HepG2 (cell line): ENCODE measurements at places on chromosomes 1 and 21.

- no peak for DNase-seq
These were observed 109.6 kb downstream of the TBX19 start for GRCh38 chr1:168390271-168390670.

DNA sequence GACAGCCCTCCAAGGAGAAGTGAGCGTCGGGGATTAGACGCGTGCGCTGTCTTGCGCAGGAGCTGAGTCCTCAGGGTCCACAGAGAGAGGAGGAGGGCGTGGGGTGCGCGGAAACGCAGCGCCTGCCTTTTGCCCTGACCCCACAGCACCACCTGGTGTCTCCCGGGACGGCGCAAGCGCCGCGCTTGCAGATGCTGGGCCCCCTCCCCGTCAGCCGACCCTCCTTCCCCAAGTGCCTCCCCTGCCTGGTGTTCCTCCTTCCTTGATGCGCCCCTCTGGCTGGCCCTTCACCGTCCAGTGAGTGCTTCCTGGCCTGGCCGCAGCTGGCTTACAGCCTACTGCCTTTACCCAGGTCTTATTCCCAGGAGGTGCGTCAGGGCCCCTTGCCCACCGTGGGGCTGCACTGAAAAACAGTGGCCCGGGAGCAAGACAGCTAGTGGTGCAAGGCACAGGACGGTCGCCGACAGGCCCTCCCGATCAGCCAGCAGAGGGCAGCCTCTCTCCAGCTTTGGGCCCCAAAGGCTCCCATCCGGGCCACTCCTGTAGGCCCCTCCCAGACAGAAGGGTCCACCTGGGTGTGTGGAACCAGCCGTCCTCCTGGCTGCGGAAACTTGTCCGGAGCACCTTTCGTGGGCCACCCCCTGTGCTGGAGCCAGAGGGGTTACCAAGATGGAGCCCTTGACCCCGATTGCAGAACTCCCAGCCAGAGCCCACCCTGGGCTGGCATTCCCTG lies 12.9 kb upstream of the PHLDA3 start:
- peak; percentile 73 for DNase-seq

DNA sequence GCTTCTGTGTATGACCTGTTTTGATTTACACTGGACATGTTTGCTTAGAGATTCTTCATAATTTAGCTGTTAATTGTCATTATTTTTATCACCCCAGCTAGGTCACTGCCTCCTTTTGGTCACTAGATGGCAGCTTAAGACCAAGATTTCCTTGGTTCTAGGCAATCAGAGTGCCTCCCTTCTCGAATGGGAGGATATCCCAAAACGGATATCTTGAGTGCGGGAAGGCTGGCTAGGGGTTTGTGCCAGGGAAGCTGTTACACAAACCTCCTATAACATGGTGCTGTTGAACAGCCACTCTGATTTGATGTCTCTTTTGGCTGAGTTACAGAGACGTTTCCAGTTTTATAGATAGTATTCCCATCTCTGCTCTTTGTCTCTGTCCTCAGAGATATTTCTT lies 283.5 kb downstream of the S1PR1 start:
- DNase-seq = peak; percentile 27

GRCh38 chr21:33892853-33893252 lies 22.8 kb downstream of the ATP5PO start:
- DNase-seq = peak; percentile 41

DNA sequence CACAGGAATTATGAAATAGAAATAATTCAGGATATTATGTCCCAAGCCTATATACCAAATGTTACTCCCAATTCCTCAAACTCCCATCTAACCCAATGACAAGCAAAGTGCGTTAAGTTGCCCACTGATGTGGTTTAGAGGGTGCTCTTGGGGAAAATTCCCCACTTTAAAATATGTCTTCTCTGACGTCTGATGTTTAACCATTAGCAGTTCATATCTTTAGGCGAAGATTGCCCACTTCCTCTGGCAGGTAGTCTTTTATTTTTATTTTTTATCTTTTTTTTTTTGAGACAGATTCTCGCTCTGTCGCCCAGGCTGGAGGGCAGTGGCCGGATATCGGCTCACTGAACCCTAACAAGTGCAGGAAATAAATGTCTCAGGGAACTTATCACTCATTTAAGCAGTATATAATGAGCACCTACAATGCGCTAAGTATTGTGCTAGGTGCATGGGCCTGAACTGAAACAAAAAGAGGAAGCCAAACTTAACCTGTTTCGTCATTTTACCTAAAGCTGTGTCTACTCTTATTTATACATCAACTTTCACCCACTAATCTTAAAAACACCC lies 1.3 kb upstream of the LYST start:
- DNase-seq = no peak

GRCh38 chr21:27451116-27451515 lies 484.2 kb upstream of the ADAMTS5 start:
- no peak for DNase-seq

GRCh38 chr21:39110431-39110830 lies 72.8 kb downstream of the PSMG1 start:
- DNase-seq = no peak

- DNase-seq = no peak
These were observed 41.3 kb upstream of the TRIM45 start for GRCh38 chr1:117162816-117163215.

- no peak for DNase-seq
These were observed 41.6 kb upstream of the SLC2A1 start for GRCh38 chr1:43000271-43000670.

DNA sequence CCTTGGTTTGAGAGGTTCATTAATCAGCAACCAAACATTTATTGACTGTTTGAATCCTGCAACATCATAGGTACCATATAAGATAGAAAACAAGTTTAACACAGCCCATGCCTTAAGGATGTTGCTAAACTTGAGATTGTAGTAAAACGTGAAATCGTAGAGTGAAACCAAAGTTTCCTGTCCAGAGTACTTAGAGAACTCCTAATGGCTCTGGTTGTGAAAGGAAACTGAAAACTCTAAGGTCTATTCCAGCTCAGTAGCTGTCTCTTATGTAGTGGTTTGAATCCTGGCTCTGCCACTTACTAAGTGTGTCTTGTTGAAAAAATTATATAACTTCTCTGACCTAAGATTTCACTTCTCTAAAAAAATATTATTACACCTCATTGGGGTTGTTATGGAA lies 310.9 kb downstream of the NTNG1 start:
- DNase-seq = no peak

DNA sequence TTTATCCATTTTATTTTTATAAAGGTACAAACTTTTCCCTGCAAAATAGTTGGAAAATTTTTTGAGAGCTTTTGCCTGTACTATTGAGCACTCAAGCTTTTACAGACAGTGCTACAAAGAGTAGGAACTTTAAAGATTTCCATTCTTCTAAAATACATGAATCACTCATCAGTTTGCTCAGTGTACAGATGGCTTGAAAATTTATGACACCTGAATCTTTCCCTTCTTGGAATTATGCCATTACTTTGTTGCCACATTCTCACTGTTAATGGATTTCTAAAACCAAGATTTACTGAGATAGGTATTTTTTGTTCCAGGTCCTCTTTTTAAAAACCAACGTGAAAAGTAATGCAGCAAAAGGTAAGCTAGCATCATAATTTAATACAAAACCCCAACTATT lies 76.0 kb downstream of the GPATCH2 start:
- no peak for DNase-seq

GRCh38 chr21:43733529-43734071 lies 14.7 kb downstream of the PDXK start:
- no peak for DNase-seq

DNA sequence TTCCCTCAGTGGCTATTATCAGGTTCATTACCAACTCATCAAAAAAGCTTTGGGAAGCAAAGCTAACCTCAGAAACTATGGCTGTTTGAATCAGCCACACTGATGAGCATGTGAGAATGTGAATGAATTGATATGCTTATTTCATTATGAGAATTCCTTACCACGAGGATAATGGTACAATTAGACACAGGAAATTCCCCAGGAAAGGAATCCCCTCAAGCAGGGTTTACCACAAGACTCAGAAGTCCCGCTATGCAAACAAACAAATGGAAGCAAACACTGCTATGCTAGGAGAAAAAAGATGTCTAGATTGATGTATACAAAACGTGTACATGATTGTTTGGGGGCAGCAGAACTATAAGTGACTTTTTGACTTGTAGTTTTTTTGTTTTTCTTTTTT lies 205.0 kb downstream of the HMCN1 start:
- DNase-seq = no peak

- DNase-seq = no peak
These were observed 36.7 kb upstream of the KCNK2 start for GRCh38 chr1:215045698-215046308.

- DNase-seq = no peak
These were observed 256.8 kb upstream of the NCAM2 start for GRCh38 chr21:20741445-20741844.

- no peak for DNase-seq
These were observed 49.0 kb upstream of the ETS2 start for GRCh38 chr21:38756746-38757145.

DNA sequence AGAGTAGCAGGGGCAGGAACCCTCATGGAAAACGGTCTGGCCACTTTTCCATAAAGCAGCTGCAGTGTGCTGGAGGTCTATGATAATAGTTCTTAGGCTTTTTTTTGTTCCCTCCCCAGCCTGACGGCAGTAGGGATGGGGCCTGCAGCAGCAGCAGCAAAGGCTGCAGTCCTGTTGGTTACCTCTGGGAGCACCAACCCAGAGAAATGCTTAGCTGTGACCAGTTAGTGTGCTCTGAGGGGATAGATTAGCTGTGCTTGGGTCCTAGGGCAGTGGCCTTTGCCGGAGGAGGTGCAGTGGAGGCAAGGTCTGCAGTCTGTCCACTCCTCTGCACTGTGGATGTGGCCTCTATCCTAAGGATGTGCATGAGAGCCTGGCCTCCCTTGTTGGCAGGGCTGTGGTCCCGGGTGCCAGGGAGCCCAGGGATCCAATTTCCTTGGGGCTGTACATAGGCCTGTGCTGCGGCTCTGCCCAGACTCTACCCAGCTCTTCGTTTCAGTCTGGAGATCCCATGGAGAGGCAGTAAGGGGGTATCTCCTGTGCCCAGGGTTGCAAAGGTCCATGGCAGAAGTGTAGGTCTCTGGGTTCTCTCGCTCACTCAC lies 322.7 kb downstream of the PTBP2 start:
- DNase-seq = no peak

- peak; percentile 12 for DNase-seq
These were observed 28.0 kb upstream of the PLCH2 start for GRCh38 chr1:2448098-2448445.

GRCh38 chr1:52139817-52140540 lies 1.9 kb upstream of the ZFYVE9 start:
- no peak for DNase-seq

DNA sequence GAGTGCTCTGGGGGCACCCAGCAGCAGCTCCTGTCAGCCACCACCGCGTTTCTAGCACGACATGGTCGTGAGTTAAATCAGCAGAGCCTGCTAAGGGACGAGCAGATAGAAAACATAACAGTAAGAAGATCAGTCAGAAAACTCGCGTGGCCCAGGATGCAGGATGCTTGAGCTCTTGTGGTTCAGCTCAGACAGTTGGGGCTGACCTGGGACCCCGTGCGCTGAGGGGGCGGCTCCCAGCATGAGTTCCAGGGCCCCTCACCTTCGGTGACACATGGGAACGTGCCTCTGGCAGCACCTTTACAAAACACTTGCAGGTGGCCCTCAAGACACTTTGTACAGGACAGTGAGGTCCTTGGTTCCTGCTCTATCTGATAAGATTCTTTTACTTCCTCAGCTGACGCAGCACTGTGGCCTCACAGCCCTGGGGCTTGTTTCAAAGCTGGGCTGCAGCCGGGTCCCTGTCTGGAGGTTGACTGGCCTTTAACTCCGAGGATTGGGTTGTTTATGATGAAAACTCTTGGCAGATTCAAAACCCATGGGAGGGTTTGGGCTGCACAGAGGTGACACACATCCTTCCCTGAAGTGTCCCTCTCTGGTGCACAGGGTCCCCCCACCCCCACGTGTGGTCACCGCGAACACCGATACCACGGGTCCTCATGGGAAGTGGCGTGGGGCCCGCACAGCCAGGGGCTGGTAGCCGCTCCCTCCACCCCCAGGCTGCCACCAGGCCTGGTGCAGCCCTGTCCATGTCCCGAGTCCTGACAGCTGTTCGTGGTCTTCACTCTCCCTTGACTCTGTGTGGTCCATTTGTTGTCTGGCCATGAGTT lies 65.3 kb upstream of the COL6A1 start:
- no peak for DNase-seq
